Activated T-cell treated with anti-CD3 and anti-CD28 coated beads for 48 hours (primary cell): ENCODE measurements at places on chromosomes 2 and 18.

DNA sequence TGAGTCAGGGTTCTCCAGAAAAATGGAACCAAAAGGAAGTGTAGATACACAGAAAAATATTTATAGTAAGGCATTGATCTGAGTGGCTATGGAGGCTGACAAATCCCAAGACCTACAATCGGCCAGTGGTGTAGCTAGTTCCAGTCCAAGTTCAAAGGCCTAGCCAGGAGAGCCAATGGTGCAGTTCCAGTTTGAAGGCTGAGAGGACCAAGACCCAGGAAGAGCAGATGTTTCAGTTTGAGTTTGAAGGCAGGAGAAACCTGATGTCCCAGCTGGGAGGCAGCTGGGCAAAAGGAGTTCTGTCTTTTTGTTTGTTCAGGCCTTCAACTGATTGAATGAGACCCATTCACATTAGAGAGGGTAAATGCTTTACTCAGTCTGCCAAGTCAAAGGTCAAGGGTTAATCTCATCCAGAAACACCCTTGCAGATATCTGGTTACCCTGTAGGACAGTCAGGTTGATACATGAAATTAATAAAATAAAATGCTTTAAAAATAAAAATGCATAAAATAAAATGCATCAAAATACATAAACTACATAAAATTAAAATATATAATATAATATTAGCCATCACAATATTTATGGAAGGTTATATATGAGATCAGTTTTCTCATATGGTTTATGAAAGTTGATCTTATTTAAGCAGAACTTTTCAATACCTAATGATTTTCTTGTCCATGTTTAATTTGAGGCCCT lies 38.7 kb downstream of the KCNE4 start:
- DNase-seq = no peak

- DNase-seq = no peak
Observed at GRCh38 chr2:46053564-46053963, 243.6 kb upstream of the EPAS1 start.

- peak; percentile 76 for DNase-seq
Observed at GRCh38 chr2:28452534-28453081, 43.3 kb upstream of the PLB1 start.

GRCh38 chr2:66509326-66509811 lies 74.4 kb downstream of the MEIS1 start:
- DNase-seq = no peak

DNA sequence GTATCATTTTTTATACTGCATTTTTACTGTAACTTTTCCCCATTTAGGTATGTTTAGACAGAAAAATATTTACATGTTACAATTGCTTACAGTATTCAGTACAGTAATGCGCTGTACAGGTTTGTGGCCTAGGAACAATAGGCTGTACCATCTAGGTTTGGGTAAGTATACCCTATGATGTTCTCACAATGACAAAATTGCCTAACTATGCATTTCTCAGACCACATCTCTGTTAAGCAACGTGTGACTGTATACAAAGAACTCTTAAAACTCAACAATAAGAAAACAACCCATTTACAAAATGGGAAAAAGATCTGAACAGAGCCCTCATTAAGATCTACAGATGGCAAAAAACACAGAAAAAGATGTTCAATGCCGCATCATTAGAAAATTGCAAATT lies 29.4 kb downstream of the FAM210A start:
- no peak for DNase-seq

GRCh38 chr2:53442783-53443182 lies 324.8 kb upstream of the CHAC2 start:
- no peak for DNase-seq

DNA sequence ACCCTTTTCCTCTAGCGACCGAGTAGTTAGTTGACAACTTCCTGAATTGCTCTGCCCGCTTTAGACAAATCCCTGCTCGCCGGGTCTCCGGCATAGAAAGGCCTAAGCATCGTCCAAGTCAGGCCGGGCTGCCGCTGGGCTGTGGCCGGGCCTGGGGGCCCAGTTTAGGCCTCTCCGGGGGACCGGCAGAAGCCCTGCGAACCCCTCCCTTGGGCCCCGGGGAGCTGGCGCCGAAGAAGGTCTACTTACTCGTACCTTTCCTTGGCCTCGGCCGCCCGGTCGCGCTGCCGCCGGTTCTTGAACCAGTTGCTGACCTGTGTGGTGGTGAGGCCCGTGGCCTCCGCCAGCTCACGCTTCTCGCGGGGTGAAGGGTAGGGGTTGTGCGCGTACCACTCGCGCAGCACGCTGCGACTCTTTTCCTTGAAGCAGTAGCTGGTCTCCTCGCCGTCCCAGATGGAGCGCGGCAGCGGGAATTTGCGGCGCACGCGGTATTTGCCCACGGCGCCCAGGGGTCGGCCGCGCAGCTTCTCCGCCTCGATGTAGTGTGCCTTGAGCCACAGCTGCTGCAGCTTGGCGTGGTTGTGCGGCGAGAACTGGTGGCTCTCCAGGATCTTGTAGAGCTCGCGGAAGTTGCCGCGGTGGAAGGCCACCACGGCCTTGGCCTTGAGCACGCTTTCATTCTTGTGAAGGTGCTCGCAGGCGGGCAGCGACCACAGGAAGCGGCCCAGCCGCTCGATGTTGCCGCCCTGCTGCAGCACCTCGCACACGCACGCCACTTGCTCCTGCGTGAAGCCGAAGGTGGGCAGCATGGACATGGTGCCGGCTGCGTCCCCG lies 739 bp downstream of the SIX2 start:
- DNase-seq = no peak

GRCh38 chr2:207071820-207072219 lies 93.9 kb downstream of the KLF7 start:
- DNase-seq = no peak

DNA sequence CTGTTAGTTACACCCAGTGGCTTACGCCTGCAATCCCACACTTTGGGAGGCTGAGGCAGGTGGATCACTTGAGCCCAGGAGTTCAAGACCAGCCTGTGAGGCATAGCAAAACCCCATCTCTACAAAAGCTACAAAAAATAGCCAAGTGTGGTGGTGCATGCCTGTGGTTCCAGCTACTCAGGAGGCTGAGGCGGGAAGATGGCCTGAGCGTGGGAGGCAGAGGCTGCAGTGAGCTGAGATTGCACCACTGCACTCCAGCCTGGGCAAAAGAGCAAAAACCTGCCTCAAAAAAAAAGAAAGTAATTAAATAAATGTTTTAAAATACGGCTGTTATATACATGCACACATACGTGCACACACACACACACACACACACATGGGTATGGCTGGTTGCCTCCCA lies 194.8 kb downstream of the HDAC4 start:
- no peak for DNase-seq

DNA sequence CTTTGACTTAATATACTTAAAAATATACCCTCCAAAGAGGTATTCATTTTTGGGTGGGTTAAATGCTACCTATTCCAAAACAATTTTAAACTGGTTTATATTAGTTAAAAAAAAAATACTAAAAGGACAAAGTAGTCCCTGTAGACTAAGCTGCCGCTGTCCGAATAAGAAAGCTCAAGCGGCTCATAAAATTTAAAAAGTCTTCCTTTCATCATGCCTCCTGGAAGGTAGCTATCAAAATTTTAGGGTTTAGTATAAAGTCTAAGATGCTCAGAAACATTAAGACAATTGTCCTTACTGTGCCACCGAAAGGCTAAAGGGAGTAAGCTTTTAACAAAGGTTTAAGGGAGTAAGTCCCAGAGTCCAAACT lies 440 bp upstream of the UGGT1 start:
- no peak for DNase-seq

GRCh38 chr2:16604236-16604635 lies 61.4 kb downstream of the CYRIA start:
- DNase-seq = no peak

GRCh38 chr18:76660571-76661192 lies 161.7 kb upstream of the ZNF236 start:
- no peak for DNase-seq

DNA sequence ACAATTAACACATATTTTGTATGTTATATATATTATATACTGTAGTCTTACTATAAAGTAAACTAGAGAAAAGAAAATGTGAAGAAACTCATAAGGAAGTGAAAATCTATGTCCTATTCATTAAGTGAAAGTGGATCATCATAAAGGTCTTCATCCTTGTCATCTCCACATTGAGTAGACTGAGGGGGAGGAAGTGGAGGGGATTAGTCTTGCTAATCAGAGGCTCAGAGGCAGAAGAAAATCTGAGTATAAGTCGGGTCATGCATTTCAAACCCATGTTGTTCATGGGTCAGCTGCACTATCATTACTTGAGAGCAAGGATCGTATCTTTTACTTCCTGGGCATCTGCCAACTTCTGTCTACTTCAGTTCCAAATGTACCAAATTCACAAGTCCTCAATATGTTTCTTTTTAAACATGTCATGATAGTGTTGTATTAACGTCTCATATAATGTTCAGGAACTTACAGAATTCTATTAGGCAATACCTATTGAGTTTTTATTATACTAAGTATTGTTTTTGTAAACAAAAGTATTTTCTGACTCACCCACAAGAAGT lies 208.9 kb upstream of the BOD1L2 start:
- no peak for DNase-seq

DNA sequence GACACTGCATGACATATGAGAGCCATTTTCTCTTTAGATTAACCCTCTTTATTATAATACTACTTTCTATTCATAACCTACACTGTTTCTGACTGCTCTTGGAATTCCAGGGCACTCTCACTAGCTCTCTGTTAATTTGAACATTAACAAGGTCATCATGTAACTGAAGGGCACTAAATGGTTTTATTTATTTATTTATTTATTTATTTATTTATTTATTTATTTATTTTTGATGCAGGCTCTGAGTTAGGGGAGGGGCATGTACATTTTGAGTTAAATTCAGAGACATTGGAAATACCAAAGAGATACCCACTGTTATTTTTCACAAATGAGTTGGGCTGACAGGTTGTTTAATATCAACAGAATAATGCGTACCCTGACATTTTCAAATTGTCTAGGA lies 1038.7 kb upstream of the NRXN1 start:
- DNase-seq = no peak

DNA sequence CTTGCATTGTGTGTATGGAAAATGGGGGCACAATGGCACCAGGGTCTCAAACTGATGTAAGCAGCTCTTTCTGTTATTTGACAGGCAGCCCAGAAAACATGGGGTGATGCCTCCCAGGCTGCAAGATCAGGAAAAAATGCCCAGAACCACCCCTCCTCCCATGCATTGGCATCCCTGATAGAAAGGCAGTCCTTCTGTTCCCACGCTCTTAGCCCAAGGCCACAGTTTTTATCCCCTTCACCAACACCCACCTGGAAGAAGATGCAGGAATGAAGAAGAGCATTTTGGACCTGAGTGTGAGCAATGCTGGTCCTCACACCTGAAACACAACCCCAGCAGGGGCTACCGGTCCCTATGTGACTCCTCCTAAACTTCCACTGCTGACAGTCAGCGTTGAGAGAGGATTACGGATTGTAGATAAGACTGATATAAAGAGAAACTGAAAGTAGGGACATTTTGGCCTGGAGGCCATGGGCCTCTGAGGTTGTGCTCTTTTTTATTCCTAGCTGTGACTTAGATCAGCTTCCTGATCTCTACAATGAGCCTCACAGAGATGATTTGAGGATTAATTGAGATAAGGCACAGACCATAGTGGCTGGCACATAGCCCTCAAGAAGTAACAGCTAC lies 386.0 kb upstream of the ATP5MC3 start:
- no peak for DNase-seq

GRCh38 chr2:85522090-85522647 lies 16.8 kb upstream of the MAT2A start:
- no peak for DNase-seq

- no peak for DNase-seq
Observed at GRCh38 chr2:64635976-64636911, 17.5 kb downstream of the SERTAD2 start.

GRCh38 chr2:95353613-95354468 lies 48.7 kb upstream of the FAHD2A start:
- no peak for DNase-seq

- no peak for DNase-seq
Observed at GRCh38 chr2:127593228-127594115, 52.5 kb upstream of the GPR17 start.

GRCh38 chr18:50562686-50563085 lies 2.8 kb downstream of the MAPK4 start:
- DNase-seq = no peak
